ENCODE measurements at places on chromosomes 16 and 17.

DNA sequence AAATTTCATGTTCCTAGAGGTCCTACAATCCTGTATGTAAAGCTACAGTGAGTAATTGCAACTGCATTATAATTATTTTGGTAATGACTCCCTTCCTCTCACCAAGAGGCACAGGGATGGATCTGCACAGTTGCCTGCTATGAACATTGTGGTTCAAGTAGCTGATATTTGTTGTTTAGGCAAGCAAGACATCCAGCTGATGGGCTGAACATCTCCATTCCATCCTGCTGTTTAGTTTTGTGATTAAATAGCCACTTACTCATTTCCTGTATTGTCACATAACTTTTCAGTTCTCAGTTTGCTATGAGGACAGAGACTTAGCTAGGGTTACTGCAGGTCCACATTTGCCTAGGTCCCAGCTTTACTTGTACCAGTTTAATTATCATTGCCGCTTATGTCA is 181.2 kb upstream of the TBX2 start:
- H3K27me3 ChIP-seq, result no peaks in the 10 kb centered on the region
- DNase-seq, result no peak
- no peak overlapping the region for H3K4me3 ChIP-seq
- H3K4me1 ChIP-seq, result no peaks in the 10 kb centered on the region

DNA sequence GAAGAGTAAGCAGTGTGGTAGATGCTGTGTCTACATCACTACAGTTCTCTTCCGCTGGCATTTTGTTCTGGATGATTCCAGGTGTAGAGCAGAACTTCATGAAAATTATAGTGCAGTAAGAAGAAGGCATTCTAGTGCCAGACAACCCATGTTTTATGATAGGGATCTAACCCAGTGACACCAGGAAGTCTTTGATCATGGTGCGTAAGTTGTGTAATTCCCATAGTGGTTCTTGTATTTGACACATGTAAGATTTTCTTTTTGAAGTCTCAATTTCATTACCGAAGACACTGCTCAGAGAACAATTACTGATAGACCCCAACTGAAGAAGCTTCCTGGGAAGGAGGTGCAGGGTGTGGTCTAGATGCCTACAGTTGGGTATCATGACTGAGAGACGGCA is 356.9 kb downstream of the CA10 start:
- H3K27me3 ChIP-seq, result no peaks in the 10 kb centered on the region
- H3K4me1 ChIP-seq, result no peaks in the 10 kb centered on the region
- no peaks in the 10 kb centered on the region for H3K36me3 ChIP-seq
- H3K4me3 ChIP-seq, result no peak overlapping the region
- no peak for DNase-seq
- no peak overlapping the region for H3K27ac ChIP-seq

GRCh38 chr16:3878610-3879009 is 1.9 kb downstream of the CREBBP start:
- peaks cover 22% of the 10 kb centered on the region for H3K4me1 ChIP-seq
- H3K27me3 ChIP-seq, result no peaks in the 10 kb centered on the region
- DNase-seq, result no peak
- H3K4me3 ChIP-seq, result peak overlapping the region; percentile 77
- no peak overlapping the region for H3K27ac ChIP-seq

DNA sequence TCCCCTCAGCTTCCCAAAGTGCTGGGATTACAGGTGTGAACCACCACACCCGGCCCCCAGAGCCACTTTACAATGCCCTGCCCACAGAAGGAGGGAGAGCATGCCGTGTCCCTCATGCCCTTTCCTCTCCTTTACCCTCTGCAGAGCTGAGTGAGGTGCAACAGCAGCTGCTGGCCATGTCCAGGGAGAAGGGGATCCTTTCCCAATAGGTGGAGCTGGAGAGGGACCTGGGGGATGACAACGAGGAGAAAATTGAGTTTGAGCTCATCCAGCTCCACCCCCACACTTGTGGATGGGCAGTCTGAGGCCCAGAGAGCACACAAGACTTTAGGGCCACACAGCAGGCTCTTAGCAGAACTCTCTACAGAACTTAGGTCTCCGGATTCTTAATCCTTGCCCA is 7.9 kb upstream of the GSDMA start:
- H3K27ac ChIP-seq, result no peak overlapping the region
- H3K4me3 ChIP-seq, result no peak overlapping the region
- DNase-seq, result no peak
- no peaks in the 10 kb centered on the region for H3K36me3 ChIP-seq
- peaks cover 15% of the 10 kb centered on the region for H3K4me1 ChIP-seq

DNA sequence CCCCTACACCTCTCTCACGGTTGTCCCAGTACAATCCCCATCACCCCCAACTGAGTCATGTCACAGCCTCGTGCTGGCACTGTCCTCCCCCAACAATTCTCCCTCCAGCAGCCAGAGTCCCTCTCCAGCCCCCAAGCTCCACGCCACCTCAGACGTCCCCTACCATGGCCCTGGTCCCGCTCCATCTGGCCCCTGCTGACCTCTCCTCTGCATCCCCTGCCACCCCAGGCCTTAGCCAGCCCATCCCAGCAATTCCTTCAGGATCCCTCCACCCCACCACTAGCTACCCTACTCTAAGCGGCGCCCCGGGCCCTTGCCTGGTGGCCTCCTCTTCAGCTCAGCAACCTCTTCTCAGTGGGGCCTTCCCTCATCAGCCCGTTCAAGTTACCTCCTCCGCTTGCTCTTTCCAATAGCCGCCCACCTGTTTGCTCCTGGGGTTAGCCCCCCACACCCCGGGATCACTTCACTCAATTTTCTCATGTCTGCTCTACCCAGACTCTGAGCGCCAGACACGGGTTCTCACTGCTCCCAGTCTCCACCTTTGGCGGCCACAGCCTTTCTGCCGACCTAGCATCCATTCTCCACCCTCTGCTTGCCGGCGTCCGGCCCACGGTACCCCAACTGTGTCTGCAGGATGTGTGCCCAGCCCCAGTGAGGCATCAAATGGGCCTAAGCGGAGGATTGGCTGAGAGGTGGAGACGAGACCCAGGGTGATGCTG is 92.2 kb upstream of the DNAH17 start:
- no peak overlapping the region for H3K4me3 ChIP-seq
- no peaks in the 10 kb centered on the region for H3K4me1 ChIP-seq
- DNase-seq, result no peak

DNA sequence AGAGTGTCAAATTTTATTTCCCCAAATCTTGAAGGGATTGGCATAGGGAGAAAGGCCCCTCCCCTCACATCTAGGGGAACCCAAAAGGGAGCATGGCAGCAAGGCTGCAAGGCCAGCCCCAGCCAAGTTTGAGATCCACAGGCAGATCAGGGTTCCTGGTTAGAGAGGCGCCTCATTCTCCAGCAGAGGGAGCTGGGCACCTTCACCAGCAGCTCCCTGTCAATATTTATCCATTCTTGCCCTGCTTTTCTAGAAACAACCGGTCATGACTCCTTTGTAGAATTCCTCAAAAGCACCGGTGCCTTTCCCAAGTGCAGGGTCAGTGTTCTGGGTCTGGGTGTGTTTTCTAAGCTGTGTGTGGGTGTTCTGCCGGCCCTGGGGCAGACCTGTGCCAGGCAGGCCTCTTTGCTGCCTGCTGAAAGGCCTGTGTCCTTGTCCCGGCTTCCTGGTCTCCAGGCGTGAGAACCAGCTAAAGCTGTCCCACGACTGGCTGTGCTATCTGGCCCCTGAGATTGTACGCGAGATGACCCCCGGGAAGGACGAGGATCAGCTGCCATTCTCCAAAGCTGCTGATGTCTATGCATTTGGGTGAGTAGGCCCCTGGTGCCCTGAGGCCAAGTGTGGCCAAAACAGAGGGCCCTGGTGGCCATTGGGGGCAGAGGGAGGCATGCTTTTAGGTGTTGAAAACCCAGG is 21.2 kb upstream of the LGALS9 start:
- no peaks in the 10 kb centered on the region for H3K36me3 ChIP-seq
- H3K27me3 ChIP-seq, result no peaks in the 10 kb centered on the region
- no peak for DNase-seq

GRCh38 chr16:397736-398332 is 835 bp downstream of the NME4 start:
- peak; percentile 28 for DNase-seq
- H3K4me3 ChIP-seq, result no peak overlapping the region
- peak overlapping the region; percentile 58 for H3K27ac ChIP-seq
- H3K36me3 ChIP-seq, result no peaks in the 10 kb centered on the region
- H3K27me3 ChIP-seq, result no peaks in the 10 kb centered on the region

GRCh38 chr16:57994778-57995177 is 5.7 kb downstream of the ZNF319 start:
- no peak overlapping the region for H3K4me3 ChIP-seq
- peak; percentile 37 for DNase-seq
- H3K27ac ChIP-seq, result no peak overlapping the region
